Stimulated activated CD4-positive, alpha-beta T cell treated with anti-CD3 and anti-CD28 coated beads, Interleukin-15, amount 100 ng/mL, for 1 hour (primary cell): ENCODE measurements at places on chromosomes 11 and 22.
A peak's percentile ranks its signal among the peaks of the same experiment; 100 is the strongest.

- no peak for DNase-seq
Measured at GRCh38 chr11:122394313-122394712, 261.2 kb upstream of the UBASH3B start.

- no peak for DNase-seq
Measured at GRCh38 chr11:73270855-73271477, 1.2 kb upstream of the P2RY6 start.

GRCh38 chr11:107453594-107454286, 3.9 kb downstream of the CWF19L2 start:
- no peak for DNase-seq

- DNase-seq = no peak
Measured at GRCh38 chr22:45891471-45891995, 85.4 kb downstream of the WNT7B start.

DNA sequence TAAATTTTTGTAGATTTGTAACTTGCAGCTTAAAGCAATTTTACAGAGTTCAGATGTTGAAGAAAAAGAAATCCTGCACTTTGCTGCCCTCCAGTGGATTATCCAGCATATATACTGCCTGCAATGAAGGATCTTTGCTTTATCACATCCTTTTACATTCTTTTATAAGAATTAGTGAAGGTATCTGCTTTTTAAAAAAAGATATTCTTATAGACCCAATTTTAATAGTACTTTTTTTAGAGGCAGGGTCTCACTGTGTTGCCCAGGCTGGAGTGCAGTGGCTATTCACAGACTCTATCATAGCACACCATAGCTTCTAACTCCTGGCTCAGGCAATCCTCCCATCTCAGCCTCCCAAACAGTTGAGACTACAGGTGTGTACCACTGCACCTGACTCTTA, 60.7 kb downstream of the TTC17 start:
- no peak for DNase-seq

DNA sequence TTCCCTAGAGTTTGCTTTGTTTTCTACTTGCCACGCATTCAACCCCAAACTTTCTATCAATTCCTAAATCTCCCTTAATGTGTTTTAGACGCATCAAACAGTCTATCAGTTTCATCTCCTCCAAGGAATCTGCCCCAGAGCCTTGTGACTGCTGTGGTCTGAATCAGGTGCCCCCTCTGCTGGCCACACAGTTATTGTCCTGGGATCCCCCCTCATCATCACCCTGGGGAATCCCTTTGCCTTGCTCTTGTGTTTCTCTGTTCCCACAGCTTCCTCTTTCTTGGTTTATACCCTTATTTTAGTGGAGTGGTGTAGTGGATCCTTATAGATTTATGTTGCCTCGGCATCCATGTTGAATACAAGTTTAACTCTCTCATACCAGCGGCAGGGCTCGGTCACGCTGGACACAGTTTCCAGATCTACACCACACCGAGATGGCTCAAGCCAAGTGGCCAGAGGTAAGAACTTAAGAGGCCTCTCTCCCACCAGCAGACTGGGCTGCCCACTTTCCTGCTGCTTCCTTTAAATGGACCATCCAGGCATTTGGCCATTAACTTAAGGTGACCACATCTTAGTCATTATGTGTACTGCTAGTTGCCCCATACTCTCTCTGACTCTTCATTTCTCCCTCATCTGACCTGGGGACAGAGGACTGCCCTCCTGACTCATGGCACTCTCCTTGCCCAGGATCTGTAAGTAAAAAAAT, 8.2 kb downstream of the UPB1 start:
- peak; percentile 36 for DNase-seq

- no peak for DNase-seq
Measured at GRCh38 chr11:133619973-133620372, 87.7 kb upstream of the OPCML start.

- DNase-seq = no peak
Measured at GRCh38 chr11:72233773-72234513, 9.4 kb downstream of the INPPL1 start.

DNA sequence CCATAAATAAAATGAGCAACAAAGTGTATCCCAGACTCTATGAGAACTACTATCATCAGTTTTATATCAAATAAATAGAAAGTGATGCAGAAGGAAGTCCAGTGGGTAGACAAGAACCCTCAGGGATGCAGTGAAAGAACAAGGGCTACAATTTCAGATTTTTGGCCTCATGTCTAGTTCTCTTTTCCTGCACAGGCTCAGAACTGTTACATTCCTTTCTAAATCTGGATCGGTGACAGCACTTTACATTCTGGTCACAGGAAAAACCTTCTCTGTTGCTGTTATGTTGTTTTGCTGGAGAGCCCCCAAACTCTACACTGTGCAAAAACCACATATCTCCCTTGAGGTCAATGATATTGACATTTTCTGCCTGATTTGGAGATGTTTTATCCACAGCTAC, 108.8 kb upstream of the ANO5 start:
- no peak for DNase-seq

- peak; percentile 14 for DNase-seq
Measured at GRCh38 chr11:120303004-120303637, 22.0 kb upstream of the TLCD5 start.

DNA sequence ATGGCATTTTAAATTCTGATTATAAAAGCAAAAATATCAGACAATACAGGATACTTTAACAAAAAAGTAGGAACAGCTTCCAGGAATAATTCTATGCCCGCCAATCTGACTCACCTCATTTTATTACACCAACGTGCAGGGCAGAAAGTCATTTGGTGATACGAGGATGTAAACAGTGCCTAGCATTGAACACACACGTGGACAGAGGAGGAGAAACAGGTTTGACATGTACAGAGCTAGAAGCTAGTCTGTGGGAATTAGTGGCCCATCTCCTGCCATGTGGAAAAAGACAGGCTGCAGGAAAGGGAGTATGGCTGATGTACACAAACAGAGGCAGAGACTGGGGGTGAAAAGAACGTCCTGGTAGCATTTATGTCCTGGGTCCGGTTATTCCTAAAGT, 9.0 kb upstream of the SPINDOC start:
- no peak for DNase-seq

DNA sequence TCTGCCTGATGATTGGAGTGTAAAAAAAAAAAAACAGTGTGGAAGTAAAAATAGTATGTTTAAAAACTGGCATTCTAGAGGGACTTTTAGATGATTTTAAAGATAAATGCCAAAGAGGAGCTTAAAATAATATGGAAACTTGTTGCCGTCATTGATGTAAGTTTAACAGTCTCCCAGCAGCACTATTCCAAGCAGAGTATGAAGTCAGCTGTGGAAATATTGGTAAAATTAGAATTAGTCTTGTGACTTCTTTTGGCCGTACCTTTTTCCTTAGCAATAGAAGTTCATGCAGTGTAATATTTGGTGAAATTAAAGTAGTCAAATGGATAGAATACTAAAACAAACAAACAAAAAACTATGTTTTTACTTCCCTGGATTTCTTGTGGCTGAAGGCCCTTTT, 134.9 kb downstream of the METTL15 start:
- DNase-seq = no peak

DNA sequence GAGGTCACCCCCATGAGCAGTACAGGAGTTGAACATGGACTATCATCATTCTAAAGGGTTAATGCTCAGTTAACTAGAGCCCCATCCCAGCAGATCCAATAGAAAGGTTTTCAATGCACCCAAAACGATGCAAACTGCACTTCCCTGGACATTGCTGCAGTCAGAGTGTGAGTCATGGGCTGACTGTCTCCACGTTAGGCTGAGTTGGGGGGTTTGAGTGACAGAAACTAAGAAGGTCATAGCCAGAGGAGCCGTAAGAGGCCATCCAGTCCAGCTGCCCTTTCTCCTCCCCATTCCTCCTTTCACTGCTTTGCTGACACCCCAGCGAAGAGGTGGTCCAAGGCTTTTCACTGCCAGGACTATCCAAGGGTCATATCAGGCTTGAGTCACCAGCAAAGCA, 10.5 kb upstream of the OR2AT4 start:
- DNase-seq = no peak

DNA sequence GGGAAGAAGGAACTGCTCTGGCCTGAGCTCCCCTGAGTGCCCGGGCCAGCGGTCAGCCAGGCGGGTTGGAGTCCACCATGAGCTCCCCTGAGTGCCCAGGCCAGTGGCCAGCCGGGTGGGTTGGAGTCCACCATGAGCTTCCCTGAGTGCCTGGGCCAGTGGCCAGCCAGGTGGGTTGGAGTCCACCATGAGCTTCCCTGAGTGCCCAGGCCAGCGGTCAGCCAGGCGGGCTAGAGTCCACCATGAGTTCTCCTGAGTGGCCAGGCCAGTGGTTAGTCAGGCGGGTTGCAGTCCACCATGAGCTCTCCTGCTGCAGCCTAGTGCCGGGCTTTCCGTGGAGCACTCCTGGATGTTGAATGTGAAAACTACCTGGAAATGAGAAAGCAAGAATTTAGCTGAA, 844.0 kb downstream of the TBC1D22A start:
- DNase-seq = no peak

GRCh38 chr11:2888266-2888968, 2.8 kb upstream of the CDKN1C start:
- peak; percentile 73 for DNase-seq

DNA sequence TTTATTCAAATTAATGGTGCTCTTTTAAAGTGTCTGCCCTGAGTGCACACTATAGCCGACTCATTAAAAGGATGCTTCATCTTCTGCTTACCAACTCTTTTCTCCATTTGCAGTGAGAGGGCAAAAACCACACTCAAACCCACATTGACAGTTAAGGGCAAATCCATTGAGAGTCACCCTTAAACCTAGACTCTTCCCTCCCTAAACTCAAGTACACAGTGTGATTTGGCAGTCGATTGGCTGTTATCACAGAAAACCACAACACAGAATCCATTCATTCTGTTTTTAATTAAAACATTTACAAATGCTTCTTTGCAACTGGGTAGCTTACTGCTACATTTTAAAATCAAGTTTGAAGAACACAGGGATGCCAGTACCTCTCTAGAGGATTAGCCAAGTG, 120.0 kb downstream of the CADM1 start:
- no peak for DNase-seq

DNA sequence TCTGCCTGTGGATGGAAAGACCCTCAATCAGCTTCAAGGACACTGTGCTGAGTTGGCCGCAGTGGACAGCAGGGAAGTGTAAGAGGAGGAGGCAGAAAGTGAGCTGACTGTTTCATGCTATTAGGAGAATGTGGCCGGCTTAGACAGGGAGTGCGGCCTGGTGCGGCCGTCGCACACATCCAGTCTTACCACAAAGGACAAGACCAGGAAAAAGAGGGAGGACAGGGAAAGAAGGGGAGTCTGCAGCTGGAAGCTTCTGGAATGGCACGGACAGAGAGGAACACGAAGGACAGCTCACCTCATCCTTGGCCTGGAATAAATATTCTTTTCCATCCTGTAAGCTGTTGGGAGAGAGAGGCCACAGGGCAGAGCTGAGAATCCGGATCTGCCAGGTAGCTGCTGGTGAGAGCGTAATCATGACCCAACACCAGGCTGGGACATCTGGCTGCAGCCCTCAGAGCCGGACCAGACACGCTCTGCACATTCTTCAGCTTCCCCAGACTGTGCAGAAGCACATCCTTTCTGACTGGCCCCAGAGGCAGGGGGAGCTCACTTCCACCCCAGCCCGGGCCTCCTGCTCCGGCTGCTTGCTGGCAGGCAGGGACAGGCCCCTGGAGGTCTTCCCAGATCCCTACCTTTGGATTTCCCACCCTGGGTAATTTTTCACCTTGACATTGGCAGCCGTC, 8.6 kb upstream of the RBM4B start:
- no peak for DNase-seq

DNA sequence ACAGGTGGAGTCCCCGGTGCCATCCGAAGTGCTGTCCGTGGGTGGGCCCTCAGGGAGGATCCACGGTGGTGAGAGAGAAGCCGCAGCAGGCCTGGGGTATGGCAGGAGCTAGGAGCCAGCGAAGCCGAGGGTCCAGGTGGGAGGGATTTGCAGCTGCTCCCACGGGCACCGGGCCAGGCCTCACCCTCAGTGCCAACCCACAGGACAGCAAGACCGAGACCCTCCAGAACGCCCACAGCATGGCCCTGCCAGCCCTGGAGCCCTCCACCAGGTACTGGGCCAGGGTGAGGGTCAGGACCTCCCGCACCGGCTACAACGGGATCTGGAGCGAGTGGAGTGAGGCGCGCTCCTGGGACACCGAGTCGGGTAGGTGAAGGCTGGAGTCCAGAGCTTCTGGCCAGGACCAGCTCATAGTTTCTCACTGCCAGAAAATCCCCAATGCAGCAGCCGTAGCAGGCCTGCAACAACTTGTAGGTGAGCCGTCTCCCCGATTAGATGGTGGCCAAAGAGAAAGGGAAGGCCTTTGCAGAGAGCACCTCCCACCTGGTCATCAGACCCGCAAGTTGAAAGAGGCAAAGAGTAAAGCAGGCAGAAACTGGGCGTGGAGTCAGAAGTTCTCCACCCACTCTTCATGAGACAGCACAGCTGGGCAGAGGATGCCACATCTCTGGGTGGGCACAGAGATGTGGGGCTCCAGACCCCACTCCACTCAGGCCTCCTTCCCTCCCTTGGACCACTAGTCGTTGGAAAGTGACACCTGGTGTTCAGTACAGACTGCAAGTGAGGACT, 20.4 kb downstream of the CSF2RB start:
- DNase-seq = no peak

DNA sequence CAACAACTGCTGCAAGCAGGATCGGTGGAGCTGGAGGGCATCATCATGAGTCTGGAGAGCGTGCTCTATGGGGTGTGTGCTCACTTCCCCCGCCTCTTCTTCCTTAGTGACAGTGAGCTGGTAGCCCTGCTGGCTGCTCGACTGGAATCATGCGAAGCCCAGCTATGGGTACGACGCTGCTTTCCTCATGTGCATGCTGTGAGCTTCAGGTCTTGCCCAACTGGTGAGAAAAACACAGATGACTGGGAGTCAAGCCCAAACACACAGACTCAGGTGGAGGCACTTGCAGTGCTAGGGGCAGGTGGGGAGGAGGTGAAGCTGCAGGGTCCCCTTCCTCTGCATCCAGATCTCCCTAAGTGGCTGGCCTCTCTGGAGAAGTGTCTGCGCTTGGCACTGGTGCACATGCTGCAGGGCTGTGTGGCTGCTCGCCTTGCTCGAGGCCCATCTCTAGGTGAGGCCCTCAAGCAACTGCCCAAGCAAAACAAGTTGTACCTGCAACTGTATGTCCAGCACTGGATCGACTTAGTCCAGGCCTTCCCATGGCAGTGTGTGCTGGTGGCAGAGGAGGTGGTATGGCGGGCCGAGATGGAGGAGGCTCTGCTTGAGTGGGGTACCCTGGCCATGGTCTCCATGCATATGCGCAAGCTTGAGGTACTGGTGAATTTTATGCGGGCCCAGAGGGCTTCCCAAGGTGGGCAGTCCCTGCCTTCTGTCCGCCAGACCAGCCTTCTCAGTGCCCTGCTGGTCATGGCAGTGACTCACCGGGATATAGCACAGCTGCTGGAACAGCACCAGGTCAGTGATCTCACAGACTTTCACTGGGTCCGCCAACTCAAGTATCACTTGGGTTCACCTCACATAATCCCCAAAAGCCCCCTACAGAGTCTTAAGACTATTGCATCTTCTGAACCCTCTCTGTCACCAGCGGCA, 48.1 kb downstream of the DNHD1 start:
- DNase-seq = no peak

DNA sequence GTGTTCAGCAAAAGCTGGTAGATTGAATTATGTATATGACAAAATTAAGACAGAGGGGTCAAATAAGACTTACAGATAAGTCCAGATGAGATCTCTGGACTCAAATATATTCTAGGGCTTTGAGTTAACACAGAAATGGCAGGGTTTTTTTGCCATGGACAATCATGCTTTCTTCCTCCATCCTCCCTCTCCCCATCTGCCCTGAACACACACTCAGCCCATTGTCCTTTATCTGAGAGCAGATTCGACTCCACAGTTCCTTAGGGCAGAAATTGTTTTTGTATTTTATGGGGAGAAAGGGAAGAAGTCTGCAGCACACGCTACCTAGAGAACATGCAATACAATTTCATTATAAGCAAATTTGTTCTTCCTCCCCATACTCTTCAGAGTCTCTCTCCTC, 86.8 kb downstream of the SLC1A2 start:
- no peak for DNase-seq
